ENCODE measurements at places on chromosomes 13 and 19.

DNA sequence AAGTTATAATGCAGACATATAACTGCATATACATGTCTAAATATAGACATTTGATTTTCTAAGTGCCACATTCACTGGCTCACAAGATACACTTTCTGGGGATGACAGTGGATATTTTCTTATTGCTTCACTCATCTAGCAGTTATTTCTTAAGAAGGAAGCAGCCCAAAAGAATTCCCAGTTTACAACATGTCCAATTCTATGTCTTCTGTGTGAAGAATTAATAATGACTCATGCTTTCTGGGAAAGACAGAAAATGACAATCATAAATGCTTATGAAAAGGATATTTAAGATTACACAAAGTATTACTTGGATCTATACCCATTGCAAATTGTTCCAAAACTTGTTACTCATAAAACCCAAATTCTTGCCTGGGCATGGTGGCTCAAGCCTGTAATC is 543.4 kb downstream of the SUCLA2 start:
- peak; percentile 67 for DNase-seq
- H3K4me3 ChIP-seq: no peak overlapping the region
- H3K27me3 ChIP-seq: no peaks in the 10 kb centered on the region

- peaks cover 24% of the 10 kb centered on the region for H3K4me1 ChIP-seq
- no peaks in the 10 kb centered on the region for H3K36me3 ChIP-seq
- no peaks in the 10 kb centered on the region for H3K27me3 ChIP-seq
- peak; percentile 19 for DNase-seq
- peak overlapping the region; percentile 86 for H3K27ac ChIP-seq
- no peak overlapping the region for H3K4me3 ChIP-seq
These were observed 18.9 kb downstream of the KDM4B start for GRCh38 chr19:4987692-4988370.

DNA sequence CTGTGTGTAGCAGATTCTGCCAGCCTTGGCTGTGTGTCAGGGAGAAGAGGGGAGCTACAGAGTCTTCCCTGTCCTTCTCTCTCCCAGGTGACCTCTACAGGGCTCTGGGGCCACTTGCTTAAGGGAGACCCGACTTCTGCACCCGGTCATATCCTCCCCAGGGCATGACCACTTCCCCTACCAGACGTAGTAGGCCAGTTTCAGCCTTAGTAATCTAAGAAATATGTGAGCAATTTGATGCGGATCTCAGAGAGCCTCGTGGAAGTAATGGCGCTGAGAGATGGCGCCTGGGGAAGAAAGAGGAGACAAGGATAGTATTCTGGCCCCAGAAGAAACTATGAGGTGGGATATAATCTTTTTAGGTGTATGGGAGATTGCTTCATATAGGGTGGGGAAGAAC is 41.9 kb downstream of the NFIX start:
- peaks cover 94% of the 10 kb centered on the region for H3K4me1 ChIP-seq
- no peaks in the 10 kb centered on the region for H3K36me3 ChIP-seq
- peak; percentile 92 for DNase-seq
- peak overlapping the region; percentile 94 for H3K27ac ChIP-seq
- H3K4me3 ChIP-seq: peak overlapping the region; percentile 35

DNA sequence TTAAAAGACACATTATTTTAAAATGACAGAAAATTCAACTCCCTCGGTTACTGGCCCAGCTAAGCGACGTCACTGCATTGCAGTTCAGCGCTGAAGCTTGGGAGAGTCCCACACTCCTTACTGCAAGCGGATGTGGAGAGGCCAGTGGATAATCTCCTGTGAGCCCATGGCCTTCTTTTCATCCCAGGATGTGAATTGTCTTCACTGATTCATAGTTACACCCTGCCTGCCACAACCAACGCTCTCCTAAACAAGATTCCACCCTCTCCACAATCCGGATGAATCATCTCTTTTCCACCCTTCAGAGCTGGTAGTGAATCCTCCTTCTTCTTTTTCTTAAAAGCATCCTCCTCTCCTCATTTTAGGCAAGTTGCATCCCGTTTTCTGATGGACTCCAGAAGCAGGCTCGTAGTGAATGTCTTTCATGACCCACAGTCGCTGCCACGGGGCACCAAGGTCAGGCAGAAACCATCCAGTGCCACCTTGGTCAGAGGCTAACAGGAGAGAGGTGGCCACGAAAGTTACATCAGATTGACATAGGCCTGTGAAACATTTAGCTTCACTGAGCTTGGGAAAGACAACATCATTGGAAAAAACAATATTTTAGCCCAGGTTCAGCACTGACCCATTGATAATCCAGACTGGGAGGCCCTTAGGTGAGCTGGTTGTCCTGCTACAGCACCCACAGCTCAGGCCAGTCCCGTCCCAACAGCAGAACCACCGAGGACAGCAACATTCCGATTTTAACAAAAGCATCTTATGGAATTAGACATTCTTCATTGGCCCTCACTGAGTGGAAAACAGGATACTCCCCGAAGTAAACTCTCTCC is 2.0 kb downstream of the GJB2 start:
- peak overlapping the region; percentile 41 for H3K27ac ChIP-seq
- peaks cover 22% of the 10 kb centered on the region for H3K4me1 ChIP-seq
- peak; percentile 89 for DNase-seq
- no peak overlapping the region for H3K4me3 ChIP-seq
- no peaks in the 10 kb centered on the region for H3K36me3 ChIP-seq
- H3K27me3 ChIP-seq: peaks cover 27% of the 10 kb centered on the region

DNA sequence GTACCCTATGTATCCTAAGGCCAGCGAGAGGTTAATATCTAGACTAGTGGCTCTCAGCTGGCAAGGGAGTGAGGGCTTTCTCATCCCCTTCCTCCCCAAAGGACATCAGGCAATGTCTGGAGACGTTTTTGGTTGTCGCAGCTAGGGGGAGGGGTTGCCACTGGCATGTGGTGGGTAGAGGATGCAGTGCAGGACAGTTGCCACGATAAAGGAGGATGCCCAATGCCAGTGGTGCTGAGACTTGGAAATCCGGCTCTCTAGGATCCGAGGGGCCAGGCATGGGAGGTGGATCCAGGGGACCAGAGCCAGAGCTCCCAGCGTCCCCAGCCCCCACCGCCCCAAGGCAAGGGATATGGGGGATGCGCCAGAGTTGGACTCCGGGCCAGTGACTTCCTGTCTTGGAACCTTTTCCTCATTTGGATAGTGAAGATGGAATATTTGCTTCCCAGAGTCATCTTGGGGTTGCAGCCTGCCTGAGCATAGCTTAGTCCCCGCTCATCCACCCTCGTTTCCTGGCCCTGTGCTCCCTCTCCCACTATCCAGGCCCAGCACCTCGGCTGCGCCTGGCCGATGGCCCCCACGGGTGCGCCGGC is 4.9 kb downstream of the SSC5D start:
- H3K4me1 ChIP-seq: peaks cover 14% of the 10 kb centered on the region
- H3K27me3 ChIP-seq: no peaks in the 10 kb centered on the region
- H3K4me3 ChIP-seq: peak overlapping the region; percentile 56

DNA sequence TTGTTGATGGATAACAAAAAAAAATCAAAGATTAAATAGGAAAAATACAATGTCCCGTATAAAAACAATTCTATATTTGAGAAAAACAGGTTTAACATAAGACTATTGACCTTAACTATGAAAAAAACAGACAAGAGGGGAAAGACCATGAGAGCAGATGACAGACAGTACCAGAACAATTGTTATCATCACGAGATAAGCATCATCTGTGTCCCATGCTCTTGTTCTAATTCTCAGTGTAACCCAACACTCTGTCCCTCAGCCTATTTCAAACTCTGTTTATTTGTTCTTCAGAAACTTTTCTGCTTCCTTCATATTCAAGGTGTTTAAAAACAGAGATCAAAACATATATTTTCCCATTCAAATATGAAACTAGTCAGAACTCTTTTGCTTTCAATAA is 216.4 kb downstream of the PCDH9 start:
- DNase-seq: no peak
- no peak overlapping the region for H3K27ac ChIP-seq
- H3K4me3 ChIP-seq: no peak overlapping the region
- no peaks in the 10 kb centered on the region for H3K4me1 ChIP-seq
- H3K27me3 ChIP-seq: no peaks in the 10 kb centered on the region
